ENCODE measurements at places on chromosomes 16 and 17.

DNA sequence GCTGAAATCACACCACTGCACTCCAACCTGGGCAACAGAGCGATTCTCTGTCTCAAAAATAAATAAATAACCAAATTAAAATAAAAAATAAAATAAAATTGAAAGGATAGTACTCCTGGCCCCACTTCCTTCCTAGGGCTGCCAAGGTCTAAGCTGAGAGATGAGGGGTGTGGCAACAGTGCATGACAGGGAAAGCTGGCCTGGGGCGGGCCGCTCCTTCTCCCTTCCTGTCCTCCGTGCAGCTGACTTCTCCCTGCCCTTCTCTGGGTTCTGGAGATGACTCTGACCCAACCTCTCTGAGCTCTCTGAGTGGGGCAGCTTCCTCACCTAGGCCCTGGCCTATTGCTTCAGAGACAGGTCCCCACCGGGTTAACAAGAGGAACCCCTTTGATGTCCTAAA is 8.7 kb upstream of the SLC25A39 start:
- DNase-seq, result no peak

- DNase-seq, result no peak
Measured at GRCh38 chr16:67006930-67007658, 18.7 kb downstream of the CES4A start.

GRCh38 chr17:43562679-43563599 is 16.8 kb upstream of the ETV4 start:
- no peak for DNase-seq

- no peak for DNase-seq
Measured at GRCh38 chr16:58331024-58331707, 36.3 kb upstream of the PRSS54 start.

DNA sequence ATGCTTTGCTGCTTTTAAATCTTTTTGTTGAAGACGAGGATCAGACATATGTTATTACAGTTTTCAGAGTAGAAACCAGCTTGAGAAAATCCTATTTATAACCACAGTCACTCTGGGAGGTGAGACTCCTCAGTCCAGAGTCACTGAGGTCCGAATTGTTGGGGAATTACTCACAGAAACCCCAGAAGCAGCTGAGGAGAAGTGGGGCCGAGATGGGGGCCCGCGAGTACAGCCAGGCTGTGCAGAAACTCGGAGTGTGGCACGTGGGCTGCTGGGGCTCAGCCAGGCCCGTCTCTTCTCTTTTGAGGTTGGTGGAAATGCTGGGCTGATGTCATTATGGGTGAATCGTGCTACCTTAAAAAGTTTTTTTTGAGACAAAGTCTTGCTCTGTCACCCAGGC is 14.4 kb upstream of the GNG13 start:
- DNase-seq, result no peak

DNA sequence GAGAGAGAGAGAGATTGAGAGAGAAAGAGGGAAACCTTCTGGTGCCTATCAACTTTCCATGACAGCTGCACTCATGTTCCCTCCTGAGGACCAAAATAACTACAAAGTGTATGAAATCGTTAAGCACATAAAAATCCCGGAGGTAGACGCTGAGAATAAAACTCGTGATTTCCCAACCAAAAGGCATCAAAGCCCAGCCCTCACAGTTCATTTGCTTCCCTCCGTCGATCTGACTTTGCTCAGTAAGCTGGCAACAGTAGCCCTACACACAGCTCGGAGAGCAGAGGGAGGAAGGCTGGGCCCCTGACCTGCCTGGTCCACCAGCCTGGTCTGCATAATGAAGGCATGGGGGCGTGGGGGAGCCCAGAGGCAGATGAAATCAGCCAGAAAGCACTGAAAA is 273.9 kb upstream of the ZFHX3 start:
- no peak for DNase-seq

GRCh38 chr17:74379495-74380085 is 12.3 kb downstream of the GPR142 start:
- no peak for DNase-seq

- no peak for DNase-seq
Measured at GRCh38 chr16:78177987-78178386, 78.5 kb downstream of the WWOX start.

- no peak for DNase-seq
Measured at GRCh38 chr16:47375423-47375822, 85.4 kb downstream of the ITFG1 start.

DNA sequence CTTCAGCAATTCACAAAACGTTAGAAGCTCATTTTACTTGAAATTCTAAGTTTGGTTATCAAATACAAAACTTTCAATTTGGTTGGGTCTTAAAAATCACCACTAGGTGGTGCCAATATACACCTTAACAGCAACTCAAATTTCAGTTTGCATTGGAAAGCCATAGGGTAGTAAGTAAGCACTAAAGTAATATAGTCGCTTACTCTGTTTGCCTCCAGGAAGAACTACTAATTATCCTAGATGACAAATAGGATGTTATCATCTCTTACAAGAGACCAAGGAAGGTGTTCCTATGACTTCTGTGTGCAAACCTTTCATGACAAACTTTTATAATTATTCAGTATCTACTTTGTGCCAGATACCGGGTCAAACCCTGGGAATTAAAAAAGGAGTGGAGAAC is 93.3 kb downstream of the MYO1D start:
- DNase-seq, result no peak

DNA sequence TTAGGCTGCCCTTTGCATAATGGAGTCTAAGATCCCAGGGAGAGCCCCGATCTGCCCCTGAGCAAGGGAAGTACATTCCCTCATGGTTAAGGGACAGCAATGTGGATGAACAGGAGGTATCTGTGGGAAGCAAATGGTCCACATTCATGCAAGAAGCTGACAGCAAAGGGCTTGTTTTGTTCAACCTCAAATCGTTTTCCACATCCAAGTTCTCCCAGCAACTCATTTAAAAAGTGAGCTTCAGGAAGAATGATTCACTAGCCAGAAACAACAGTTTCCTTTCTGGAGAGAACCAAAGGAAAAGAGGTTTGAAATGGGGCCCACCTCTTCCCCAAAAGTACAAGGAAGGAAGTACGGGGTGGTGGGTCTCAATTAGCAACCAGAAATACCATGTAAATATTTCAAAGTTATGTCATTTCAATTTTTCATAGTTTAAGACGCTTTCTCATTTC is 9.4 kb downstream of the HSPB9 start:
- no peak for DNase-seq

DNA sequence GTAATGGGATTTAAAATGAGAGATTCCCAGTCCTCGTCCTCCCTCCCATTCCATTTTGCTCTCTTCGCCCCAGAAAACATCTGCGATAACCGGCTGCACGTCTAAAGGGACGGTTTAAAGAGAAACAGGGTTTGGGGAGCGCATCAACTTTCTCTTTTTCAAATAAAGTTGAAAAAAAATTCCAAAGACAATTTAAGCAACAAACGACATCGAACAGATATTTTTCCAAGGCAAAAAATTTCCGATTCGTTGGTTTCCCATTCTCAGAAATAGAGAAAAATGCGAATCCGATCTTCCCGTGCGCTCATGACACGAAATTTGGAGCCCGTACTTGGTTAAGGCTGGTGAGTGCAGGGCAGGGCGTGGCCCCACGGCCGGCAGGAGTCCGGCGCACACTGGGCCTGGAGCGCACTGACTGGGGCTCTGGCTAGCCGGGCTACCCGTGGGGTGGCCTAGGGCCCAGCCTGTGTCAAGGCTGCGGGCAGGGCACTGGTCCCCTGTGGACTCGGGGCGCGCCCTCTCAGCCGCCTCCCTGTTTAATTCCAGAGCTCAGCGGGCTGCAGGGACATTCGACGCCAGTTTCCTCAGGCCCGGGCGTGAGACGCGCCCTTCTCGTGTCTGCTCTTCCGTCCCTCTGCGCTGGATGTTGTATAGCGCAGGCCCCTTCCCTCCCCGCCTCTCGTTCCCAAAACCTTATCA is 17.9 kb upstream of the ZFHX3 start:
- no peak for DNase-seq

- DNase-seq, result no peak
Measured at GRCh38 chr17:40320756-40321523, 12.0 kb downstream of the RARA start.

DNA sequence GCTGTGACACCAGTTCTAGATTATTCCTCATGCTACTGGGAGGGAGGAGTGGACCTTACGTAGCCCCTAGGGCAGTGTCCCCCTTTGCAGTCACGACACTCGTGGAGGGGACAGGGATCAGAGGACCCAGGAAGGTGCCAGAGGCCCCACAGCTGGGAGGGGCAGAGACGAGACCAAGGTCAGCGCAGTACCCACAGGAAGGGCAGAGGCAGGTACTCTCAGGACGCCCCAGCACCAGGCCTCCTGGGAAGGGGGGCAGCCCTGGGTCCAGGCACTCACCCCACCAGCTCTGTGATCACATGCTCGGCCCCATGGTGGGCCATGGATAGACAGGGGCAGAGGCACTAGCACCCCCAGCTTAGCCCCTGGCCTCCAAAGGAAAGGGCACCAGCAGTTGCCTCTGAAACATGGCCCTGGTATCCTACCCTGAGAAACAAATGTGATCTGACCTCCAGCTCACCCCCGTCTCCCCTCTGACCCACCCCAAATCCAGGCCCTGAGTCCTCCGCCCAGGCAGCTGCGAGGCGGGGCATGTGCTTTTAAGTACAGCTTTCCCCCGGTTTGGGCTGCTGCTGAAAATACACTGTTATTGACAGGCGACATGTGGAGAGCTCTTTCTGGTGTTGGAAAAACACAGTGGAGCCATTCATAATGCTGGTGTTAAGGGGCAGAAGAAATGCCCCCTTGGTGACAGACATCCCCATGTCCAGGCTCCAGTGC is 361.9 kb downstream of the C16orf95 start:
- no peak for DNase-seq

DNA sequence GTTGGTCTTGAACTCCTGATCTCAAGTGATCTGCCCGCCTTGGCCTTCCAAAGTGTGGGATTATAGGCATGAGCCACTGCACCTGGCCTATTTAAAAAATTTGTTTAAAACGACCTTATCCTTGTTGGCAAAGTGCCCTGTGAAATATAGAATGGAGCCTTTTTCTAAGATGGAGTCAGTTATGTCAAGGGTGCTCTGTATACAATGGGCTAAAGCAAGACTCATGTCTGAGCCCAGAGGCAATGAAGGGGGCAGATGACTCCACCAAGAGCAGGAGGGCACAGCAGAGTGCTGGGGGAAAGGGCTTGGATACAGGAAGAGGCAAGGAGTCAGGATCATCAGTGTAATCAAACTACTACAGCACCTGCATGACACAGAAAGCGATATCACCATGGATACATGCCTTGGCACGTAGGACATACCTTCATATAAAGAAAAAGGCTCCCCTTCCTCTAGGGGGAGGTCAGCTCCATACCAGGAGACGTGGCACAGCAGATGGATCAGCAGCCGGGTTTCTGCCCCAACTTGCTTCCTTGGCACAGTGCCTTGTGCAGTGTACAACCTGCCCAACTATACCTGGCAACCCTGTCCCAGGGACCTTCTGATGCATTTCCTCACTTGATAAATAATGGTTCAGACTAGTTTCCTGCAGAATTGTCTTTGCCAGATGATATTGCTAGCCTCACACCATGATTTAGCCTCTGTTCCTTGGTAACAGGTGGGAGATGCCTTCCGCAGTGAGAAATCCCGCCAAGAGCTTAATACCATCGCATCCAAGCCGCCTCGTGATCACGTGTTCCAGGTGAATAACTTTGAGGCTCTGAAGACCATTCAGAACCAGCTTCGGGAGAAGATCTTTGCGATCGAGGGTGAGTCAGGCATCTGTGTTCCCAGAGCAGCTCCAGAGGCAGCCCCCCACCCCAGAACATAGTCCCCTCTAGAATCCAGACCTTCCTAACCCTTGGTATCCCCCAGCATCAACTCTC is 15.3 kb downstream of the ITGAM start:
- DNase-seq, result no peak

All from NCI-H2081 treated with DMSO at 0.1 percent for 48 hours (cell line).